Kidney epithelial cell (primary cell): ENCODE measurements at places on chromosomes 13 and 19.

DNA sequence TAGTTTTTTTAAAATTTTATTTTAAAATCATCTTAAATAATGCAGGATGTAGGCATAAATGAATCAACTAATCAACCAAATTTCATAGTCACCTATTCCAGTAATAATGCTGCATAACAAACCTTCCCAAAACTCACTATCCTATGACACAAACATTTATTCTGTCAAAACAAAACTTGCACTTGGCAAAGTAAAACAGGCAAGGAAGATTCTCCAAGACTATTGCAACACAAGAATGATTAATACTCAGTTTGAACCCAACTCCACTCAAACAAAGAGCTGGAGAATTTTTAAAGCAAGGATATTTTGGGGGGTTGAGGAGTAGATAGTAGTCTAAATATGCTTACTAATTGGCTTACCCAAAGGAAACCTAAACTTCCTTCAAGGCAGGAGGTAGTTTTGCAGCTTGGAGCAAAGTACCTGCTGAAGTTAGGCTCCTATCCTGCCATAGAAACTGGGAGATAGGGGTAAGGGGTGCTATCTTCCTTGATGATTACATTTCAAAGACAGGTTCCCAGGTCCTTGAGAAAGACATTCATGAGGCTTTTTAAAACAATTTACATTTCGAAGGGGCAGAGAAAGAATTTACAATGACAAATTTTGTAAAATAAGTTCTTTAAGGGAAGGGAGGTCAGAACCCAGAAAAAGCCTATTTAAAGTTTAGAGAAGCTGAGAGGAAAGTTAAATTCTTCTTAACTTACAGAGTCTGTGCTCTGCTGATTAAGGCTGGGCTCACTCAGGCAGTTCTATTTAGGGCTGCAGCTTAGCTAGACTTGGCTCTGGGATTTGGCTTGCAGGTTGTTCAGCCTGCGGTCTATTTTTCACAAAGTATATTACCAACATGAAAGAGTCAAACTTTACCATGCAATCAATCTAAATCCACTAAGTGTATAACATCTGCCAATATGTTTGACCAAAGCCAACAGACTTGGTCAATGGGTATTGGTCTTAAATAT is 549.0 kb downstream of the KCTD12 start:
- DNase-seq = no peak

- DNase-seq = no peak
Measured at GRCh38 chr13:41488124-41488523, 30.8 kb downstream of the RGCC start.

GRCh38 chr13:30158774-30159445 is 148.4 kb downstream of the KATNAL1 start:
- no peak for DNase-seq

DNA sequence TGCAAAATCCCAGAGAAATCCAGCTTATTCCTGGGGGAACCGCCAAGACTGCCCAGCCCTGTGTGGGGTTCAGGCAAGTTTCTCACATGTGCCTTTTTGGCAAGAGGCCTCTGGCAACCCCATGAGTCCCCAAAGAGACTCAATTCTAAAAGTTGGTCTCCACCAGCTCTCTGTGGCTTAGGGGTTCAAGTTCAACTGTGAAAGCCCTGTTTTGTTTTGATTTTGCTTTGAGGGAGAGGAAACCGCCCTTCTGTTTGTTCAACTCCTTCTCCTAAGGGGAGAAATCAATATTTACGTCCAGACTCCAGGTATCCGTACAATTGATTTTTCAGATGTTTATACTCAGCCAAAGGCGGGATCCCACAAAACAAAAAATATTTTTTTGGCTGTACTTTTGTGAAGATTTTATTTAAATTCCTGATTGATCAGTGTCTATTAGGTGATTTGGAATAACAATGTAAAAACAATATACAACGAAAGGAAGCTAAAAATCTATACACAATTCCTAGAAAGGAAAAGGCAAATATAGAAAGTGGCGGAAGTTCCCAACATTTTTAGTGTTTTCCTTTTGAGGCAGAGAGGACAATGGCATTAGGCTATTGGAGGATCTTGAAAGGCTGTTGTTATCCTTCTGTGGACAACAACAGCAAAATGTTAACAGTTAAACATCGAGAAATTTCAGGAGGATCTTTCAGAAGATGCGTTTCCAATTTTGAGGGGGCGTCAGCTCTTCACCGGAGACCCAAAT is 583 bp upstream of the LDLR start:
- DNase-seq = no peak

DNA sequence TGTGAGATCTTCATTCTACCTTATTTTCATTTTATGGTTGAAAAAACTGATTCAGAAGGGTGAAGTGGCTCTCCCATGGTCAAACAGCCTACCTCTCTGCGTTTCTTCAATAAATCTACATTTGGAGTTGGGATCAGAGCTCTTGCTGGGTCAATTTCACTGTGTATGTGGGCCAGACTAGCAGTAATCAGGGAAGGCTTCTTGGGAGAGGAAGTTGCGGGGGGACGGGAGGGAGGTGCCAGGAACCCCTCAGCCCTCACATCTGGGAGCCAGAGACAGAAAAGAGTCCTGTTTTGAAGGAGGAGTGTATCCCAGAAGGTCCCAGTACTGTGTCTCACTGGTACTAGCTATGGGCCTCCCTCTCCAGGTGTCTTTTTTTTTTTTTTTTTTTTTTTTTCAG is 934 bp downstream of the KXD1 start:
- DNase-seq = no peak

GRCh38 chr13:33249066-33249465 is 36.5 kb downstream of the STARD13 start:
- no peak for DNase-seq

DNA sequence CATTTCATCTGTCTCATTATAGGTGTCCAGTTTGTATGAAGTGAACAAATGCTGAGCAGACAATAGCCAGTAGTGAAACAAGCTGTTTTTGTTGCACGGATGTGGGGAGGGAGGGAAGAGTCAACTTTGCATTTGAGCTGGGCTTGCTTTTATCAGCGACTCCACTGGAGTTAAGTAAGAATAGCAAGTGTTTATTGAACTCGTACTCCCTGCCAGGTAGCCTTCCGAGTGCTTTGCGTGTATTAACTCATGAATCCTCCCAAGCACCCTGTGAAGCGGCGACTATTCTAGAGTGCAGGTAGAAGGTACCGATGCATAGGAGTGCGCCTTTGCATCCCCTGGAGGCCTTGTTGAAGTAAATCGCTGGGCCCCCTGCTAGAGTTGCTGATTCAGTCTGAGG is 4.7 kb upstream of the ZNF444 start:
- DNase-seq = no peak

GRCh38 chr13:47289567-47289966 is 392.7 kb upstream of the HTR2A start:
- DNase-seq = no peak
